Keratinocyte (primary cell): ENCODE measurements at places on chromosomes 5 and 9. TPM values are rescaled to one million over a fixed set of nuclear protein-coding genes. Genes with fewer than 3 reads are reported as not detected.

DNA sequence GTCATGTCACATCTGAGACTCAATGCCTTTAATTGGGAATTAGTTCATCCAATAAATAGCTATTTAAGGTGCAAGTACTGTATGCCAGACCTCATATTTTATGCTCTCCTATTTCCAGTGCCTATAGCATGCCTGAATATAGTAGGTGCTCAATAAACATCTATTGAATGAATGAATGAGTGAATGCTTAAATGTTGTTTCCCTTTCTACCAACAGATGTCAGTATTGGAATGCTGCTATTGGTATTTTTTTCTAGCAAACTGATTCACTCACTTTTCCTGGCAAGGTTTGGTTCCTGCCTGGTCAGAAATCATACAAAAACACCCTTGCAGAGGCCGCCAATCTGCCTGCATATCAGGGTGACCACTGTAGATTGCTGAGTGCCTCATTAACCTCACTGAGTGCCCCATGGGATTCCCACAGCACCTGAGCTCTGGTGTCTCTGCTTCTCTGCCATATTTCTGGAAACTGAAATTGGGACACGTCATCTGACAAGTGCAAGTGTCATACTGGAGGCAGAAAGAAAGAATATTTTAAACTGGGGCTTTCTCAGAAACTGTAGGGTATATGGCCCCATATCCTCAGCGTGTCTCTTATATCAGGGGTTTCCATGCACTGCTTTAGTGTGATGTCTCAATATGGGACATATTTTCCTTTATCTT lies 359.7 kb downstream of the TRIM32 start:
- no peak for DNase-seq

DNA sequence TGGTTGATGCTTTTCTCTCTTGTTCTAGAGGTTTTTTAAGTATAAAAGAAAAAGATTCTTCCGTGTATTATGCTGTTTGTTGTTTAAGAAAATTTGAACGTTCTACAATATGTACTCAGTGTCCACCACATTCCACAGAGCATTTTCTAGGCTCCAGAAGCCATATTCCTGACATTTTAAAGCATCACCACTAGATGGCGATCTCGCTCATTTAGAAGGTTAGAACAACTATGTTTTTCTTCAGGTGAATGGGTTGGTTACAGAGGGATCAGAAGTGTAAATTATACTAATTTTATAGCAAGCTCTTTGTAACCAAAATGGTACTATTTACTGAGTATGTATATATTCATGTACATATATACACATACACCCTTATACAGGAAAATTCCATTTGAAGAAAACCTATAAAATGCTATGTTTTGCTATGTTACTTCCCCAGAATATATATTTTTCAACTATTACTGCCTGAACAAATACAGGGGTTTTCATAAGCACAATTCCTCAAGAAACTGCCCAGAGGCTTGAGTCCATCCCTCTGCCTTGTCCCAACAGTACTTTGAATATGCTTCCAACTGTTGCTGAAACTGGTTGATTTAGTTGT lies 284.3 kb downstream of the CCDC171 start:
- DNase-seq, result no peak

DNA sequence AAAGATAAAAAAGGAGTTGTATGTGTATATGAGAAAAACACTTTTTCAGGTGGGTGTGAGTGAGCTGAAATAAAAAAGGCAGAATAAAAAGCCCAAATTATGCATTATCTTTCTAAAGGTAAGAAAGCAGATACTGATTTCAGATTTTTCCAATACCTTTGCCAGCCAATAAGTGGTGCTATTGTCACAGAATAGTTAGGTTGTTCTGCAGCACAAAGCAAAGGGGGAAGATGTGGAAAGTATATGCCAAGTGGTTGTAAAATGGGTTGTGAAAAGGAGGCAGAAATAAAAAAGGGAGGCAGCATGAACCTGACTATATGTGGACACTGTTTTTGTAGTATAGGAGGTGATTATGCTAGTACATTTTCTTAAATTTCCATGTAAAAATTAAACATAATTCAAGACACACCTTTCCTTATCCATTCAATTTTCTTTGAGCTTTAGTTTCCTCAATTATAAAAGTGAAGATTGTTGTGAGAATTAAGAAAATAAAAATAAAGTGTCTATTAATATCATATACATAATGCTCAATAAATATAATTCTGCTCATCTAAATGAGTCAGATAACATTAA lies 106.7 kb downstream of the SMIM15 start:
- no peak for DNase-seq

DNA sequence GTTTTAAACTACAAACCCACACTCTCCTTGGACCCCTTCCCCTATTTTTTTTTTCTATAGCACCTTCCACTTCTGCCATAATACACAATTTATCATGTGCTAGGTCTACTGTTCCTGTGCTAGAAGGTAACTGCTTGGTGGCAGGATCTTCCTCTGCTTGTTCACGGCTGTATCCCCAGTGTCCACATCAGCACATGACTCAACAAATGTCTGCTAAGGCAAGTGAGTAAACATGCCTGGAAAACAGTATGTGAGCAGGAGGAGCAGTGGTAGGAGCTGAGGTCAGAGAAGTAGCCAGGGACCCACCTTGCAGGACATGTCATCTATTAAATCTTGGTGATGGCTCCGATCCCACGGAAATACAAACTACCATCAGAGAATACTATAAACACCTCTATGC lies 79.4 kb downstream of the AUH start:
- DNase-seq, result no peak

- no peak for DNase-seq
Observed at GRCh38 chr5:79544131-79544530, 30.2 kb upstream of the HOMER1 start.

- DNase-seq, result no peak
Observed at GRCh38 chr5:59843511-59844213, 49.9 kb downstream of the PDE4D start.

DNA sequence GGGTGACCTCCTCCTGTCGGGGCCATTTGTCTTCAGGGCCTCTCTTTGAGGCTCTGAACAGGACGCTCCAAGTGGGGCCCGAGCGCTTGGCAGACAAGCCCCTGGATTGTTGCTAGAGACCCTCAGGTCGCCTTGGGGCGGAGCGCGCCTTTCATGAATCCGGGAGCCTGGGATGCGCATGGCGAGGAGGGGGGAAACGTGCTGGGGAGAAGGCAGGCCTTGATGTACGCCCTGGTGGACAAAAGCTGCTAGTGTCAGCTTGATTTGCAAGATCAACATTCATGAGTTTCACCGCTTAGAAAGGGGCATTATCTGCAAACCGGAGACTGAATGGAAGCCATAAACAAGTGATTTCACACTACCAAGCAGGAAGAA lies 226.3 kb downstream of the SMARCA2 start:
- DNase-seq, result peak; percentile 63

GRCh38 chr5:78746021-78746770 lies 97.6 kb upstream of the LHFPL2 start:
- DNase-seq, result no peak

DNA sequence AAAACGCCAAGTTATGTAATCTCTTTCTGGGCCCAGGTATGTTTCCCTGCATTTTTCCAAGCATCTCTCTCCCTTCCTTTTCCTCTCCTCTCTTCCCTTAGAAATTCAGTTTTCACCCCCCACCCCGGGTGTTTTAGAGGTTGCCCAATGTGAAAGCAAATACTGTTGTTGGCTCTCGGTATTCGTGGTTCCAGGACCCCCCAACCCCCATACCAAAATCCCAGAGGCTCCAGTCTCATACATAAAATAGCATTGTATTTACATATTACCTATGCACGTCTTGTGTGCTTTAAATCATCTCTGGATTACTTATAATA lies 48.8 kb downstream of the ACER2 start:
- DNase-seq, result no peak

DNA sequence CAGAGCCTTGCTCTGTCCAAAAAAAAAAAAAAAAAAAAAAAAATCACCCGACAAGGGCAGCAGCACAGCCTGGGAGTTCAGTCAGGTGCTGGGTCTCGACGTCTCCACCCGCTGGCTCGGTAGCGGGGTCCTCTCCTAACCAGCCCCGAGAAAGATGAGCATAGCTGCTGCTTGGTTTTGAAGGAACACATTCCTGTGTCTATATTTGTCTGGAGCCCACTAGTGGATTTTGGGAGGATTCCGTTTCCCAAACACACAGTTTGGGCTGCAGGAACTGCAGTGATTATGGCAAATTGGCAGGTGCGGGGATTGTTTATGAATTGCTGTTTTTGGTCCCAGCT lies 1.2 kb downstream of the OTULINL start:
- DNase-seq, result no peak

DNA sequence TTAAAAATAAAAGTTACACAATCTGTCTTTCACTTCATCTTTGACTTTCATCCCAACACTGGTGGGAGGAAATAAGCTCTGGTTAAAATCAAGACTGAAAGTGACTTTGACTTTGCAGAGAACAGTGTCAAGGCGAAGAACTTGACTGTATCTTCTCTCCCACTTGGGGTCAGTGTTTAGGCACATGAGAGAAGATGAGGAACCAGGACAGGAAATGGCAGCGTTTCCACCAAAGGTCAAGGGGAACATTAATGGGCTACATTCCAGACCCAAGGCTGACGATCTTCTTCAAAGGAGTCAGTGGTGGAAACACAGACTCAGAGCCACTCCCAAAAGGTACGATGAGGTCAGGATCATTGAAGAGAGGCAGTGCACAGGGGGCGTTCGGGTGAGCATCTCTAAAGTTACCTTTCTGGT lies 409.5 kb downstream of the ARHGEF28 start:
- no peak for DNase-seq

GRCh38 chr5:881551-881935 lies 11.1 kb downstream of the BRD9 start:
- DNase-seq, result no peak

DNA sequence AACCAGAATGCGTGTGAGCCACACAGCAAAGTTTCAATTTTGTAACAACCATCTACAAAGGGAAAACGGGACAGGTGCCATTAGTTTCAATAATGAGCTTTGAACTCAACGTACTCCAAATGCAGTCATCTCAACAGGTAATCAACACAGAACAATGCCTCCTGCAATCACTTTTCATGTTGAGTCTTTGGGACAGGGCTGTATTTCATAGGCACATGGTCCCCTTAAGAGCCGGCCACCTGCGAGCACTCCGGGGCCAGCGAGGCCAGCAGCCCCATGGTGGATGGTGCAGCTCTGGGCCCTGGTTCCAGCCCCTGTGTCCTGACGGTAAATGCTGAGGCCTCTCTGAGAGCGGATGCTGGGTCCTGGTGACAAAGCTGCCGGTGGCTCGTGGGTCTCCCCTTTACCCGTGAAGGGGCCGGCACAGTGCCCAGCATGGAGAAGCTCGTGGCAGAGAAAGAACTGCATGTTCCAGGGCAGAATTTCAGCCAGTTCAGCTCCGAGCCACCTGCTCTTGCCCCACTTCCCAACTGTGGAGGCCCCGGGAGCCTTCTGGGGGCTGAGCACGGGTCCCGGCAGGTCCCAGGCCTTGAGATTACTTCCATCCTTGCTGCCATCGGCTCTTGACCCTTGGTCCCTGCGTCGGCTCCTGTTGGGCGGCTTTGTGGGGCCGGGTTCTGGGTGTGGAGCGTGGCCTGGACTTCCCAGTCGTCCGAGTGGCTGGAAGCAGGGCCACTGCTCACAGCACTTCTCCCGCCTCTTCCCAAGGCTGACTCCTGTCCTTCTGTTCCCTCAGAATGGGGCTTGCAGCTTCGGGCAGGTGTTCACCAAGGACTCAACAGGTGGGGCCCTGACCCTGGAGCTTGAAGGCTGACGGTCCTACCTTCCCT lies 26.1 kb upstream of the RNU6ATAC start:
- no peak for DNase-seq

DNA sequence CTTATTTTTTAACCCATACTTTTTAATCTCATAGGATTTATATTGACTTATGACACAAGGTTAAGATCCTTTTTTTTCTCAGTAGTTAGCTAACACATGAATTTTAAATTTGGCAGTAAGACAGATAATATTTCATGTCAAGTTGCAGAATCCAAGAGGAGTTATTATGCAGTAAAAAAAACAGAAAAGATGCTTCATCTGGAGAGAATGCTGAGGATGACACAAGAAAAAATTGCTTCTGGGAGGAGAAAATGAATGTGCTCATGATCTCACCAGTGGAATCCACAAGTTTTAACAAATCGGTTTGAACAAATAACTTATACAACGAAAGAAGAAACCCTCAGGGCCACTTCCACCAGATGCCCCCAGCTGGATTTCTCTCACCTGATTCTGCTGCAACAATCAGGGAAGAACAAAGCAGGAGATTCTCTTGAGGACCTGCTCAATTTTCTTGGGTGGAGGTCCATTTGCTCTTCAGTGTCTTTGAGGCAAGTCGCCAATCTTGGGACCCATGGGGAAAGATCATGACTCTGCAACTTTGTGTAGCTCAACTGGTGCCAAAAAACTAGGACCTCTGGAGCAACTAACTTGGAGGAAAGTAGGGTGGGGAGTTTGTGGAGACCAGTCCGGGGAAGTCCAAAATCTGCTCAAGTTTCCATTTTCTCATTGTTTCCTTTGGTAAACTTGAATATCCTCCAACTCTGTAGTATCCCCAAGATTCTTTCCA lies 50.5 kb upstream of the TNFSF15 start:
- no peak for DNase-seq

- DNase-seq, result no peak
Observed at GRCh38 chr5:124996764-124997077, 250.3 kb upstream of the ZNF608 start.

- DNase-seq, result no peak
Observed at GRCh38 chr5:169551696-169552095, 31.9 kb upstream of the SPDL1 start.

Gene PTGES
- polyA plus RNA-seq, result 16.3 to 34.1 TPM (median 19.7 TPM) in 3 replicates

Gene COL27A1
- polyA plus RNA-seq, result 10.1 to 24.1 TPM (median 14.0 TPM) in 3 replicates

Gene DEPDC1B
- 9.7 to 19.5 TPM (median 12.0 TPM) in 3 replicates for polyA plus RNA-seq

Gene DRD1
- polyA plus RNA-seq, result 0.01 TPM in 1 of 3 replicates, not detected in the others

Gene SHISAL2B
- not detected in 3 replicates for polyA plus RNA-seq

Gene GFI1B
- not detected in 3 replicates for polyA plus RNA-seq

Gene GRM6
- not detected in 3 replicates for polyA plus RNA-seq

Gene PCDH12
- 0.01 to 0.03 TPM (median 0.01 TPM) in 3 replicates for polyA plus RNA-seq

Gene HOMER1
- 3.8 to 6.5 TPM (median 5.0 TPM) in 3 replicates for polyA plus RNA-seq

Gene GDA
- polyA plus RNA-seq, result 0.29 to 0.75 TPM (median 0.75 TPM) in 3 replicates

Gene NACC2
- 4.6 to 7.4 TPM (median 6.6 TPM) in 3 replicates for polyA plus RNA-seq
